Activated T-cell treated with anti-CD3 and anti-CD28 coated beads, Interleukin-2, amount 50 U/mL, for 48 hours (primary cell): ENCODE measurements at places on chromosomes 1 and 21.

DNA sequence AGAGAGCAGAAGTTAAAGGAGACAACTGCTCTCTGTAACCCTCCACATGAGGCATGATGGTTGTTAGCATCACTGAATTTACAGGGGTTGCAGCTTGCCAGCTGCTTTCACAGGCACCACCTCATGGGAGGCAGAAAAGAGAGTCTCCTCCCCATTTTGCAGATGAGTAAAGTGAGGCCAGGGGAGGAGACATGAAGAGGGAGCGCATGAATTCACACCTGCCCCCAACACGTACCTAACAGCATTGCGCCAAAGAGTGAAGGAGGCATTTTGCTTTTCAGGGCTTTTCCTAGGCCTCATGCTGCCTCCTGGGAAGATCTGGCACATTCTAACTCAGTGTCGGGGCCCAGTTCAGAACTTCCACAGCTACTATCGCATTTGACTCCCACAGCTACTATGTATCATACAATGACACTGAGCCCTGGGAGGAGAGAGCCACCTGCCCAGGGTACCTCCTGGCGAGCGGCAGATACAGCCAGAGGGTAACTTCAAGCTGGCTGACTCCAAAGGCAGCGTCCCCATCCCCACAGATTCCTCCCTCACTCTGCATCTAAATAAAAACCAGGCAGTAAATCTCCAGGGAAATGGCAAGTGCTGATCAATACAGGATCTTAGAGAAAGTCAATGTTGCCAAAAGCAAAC is 34.0 kb downstream of the GLIS1 start:
- no peak for DNase-seq

DNA sequence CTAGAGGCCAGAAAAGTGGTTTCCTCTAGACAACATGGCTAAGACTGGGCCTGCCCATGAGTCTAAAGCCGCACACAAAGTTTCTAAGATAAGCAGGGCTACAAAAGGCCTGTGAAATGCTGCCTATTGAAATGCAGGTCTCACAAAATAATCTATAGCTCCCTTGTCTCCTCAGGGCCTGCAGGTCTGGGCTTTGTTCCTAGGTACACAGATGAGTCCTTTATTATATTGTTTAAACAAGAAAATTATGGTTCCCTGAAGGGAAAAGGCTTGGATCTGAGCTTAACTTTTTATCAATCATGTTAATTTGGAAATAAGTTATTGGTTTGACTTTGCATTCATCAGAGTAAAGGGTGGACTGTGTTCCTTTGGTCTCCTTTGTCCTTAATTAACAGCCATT is 413.4 kb upstream of the BEND5 start:
- DNase-seq: no peak

DNA sequence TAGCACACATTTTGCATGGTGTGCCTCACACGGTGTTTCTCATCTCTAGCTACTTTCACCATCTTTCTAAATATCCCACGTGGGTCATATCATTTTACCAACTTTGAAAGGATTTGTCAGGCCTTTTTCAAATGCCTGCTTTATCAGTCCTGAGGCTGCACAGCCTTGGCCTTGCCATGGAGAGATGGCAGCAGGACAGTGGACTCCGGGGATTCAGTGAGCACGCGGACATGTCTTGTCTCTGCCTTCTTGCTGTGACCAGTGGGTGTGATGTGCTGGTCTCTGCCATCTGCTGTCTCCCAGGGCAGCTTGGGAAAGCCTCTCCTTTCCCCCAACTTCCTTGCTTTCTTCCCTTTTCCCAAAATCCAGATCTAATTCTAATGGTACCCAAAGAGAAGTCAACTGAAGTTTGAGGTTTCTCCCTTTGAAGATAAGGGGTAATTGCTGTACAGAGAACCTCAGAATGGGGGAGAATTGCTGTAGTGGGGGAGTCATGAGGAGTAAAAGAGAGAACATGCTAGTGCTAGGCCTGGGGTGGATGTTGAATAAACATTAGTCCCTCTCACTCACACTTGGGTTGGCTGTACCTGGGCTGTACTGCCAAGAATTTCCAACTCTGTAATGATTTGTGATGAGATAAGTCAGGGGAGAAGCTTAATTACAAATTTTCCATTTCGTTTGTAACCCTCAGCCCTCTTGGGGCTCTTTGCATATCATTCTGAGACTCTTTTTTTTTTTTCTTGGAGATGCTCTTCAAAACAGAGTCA is 99.5 kb downstream of the GALNT2 start:
- no peak for DNase-seq

GRCh38 chr1:109603229-109603628 is 16.2 kb downstream of the GNAT2 start:
- no peak for DNase-seq

DNA sequence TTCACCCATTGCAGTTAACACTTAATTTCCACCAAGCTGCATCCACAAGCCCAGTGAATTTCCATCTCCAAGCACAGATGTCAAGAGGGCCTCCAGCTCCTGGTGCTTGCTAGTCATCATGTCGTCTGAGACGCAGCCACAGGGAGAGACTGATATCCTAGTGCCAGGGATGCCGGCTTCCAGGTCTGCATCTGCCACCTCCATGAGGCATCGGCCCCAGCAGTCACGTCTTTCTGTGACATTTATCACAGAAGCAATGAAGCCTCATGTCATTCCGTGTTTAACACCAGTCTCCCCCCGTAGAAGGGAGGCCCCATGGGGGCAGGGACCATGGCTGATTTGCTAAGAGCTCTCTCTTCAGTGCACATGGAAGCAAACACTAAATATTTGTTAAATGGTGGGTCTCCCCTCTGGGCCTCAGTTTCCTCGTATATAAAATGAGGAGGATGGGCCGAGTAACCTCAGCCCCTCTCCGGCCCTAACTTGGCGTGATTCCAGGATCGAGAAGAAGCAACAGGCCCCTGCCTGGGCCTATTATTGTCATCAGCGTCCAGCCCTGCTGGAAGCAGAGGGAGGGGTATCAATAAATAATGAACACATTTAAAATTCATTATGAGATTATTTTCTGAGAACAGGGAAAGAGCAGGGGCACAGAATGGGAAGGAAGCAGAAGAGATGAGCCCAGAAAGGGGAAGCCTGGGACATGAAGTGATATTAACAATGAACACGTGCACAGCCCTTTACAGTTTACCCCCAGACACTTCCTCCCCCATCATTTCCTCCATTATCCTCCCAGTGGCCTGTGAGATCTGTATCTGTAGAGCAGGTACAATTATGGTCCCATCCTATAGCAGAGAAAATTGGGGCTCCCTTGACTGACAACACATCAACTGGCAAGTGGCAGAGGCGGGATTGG is 837 bp upstream of the C1QB start:
- DNase-seq: no peak

- DNase-seq: peak; percentile 88
Measured at GRCh38 chr1:156727926-156728598, at the start of gene METTL25B. Gene METTL25B (plus strand): TSS chr1:156728469. CDS start chr1:156729105, 636 bp downstream.

DNA sequence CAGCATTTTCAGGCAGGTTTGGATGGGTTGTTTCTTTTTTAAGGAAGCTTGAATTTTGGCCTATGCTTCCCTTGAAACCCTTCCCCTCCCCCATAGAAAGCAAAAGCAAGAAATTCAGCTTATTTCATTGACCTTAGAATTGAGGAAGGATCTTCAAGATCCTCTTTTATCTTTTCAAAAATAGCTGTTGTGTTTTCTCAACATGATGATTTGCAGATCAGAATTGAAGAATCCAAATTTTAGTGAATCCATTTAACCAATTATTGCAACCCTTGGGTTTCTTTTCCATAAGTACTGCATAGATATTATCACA is 73.7 kb downstream of the LRRC8C start:
- DNase-seq: no peak

DNA sequence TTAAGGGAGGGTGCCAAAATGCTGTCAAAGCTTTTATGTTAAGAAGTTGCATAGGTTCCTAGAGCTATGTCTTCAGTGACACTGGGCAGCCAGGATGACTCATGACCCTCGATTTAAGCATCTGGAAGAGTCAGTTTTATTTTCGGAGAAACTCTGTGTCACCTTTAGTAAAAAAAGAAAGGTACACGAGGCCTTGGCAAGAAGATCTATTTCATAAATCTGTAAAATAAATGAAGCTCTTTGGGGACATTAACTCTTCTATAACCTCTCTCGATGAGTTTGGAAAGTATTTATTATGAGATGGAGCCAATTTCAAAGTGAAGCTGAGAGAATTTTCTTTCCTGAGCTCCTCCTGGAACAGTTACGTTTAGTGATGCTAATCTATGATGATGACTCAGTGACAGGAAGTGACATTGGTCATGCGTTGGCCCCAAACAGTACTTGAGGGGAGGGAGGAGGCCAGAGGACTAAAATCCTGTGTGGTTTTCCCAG is 156.5 kb downstream of the HLX start:
- DNase-seq: no peak

- no peak for DNase-seq
Measured at GRCh38 chr1:44460107-44460882, 55.2 kb downstream of the RNF220 start.

DNA sequence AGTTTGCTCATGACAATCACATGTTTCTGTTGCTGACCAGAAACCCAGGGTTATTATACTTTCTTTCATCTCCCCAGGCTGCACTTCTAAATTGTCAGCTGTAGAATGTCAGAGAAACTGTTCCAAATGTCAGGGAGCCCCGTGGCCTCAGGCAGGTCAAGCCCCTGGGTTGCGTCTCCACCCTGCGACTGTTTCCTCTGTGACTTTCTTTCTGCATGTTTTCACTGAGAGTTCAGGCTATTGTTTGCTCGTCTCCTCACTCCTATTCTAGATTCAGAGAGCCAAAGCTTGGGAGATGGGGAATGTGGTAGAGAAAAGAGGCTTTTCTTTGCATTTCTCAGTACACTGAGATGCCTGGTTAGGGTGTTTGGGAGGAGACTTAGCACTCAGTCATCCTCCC is 97.4 kb downstream of the CENPF start:
- no peak for DNase-seq

DNA sequence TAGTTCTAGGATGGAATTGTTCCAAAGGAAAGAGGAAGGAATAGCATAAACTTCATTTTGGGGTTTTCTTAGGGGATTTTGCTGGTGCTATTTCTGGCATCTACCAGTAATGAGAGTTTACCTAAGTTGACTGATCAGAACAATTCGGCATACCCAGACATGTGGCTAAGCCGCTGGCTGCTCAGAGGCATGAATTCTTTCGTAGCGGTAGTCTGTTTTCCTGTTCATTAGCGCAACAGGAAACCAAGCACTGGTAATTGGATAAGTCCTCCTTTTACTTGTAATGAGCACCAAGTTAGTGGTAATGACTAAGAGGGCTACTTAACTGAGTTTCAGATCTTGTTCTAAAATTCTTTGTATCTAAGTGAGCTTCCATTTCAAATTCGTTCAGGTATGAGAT is 38.6 kb downstream of the C21orf91 start:
- peak; percentile 35 for DNase-seq

- no peak for DNase-seq
Measured at GRCh38 chr1:202281316-202282024, 60.3 kb downstream of the UBE2T start.

GRCh38 chr1:223654083-223654482 is 11.4 kb downstream of the CAPN8 start:
- DNase-seq: no peak

DNA sequence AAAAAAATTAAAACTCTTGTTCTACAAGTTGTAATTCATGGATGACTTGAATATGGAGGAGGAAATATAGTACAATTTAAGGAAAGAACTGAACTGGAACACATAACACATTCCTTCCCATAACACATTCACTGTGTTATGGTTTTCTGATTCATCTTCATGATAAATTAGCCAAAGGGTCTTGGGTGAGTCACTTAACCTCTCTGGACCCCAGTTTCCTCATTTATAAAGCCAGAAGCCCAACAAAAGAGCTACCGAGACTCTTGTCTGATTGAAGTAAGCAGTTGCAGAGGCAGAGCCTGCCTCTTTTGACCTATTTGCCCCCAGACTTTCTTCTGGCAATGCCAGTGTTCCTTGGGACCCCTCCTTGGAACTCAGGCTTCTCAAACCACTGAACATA is 161.9 kb upstream of the KCTD3 start:
- DNase-seq: no peak

DNA sequence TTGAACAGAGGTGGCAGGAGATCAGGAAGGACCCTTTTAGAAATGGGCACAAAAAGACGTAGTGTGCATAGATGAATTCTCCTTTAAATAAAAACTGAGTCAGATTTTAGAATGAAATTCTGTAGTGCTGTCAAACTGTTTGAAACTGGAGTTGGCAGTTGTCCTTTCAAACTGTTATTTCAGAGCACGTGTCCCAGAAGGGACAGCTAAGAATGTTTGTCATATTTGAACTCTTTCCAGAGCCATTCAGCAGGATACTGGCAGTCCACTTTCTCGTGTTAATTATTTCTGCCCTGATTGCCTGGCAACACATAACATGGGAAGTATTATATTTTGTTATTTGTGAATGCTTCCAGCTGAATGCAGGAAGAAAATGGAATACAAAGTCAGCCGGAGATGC is 212.3 kb upstream of the DPYD start:
- no peak for DNase-seq

GRCh38 chr1:110542725-110543124 is 23.8 kb upstream of the KCNA10 start:
- no peak for DNase-seq

DNA sequence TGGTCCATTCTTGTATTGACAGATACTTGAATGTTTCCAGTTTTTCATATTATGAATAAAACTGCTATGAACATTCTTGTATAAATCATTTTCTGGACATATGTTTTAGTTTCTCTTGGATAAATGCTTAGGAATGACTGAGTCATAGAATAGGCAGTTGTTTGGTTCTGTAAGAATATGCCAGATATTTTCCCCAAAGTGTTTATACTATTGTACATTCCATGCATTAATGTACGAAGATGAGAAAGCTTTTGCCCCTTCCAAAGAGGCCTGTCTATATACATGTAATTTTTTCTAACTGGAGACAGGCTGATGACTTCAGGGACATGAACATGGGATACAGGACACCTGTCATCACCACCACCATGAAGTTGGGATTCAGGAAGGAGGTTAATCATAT is 11.3 kb downstream of the NBPF3 start:
- no peak for DNase-seq

DNA sequence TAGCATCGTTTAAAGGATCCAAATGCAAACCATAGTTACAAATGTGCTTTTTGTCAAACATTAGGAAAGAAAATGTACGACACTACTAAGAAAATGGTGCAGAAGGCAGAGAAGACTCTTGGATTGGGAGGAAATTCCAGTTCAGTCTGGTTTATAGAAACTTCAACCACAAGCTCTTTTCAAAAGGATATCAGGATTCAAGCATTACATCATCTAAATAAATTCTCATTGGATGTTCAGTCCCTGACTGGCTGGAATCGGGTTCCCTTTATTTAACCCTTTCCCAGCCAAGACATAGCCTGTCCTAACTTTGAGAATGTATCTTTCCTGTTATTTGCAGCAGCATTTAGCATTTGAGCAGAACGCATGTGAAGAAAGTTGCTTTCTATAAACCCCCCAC is 184.6 kb downstream of the LMO4 start:
- no peak for DNase-seq
